Fibroblast of lung (primary cell): ENCODE measurements at places on chromosomes 5 and 9. TPM values are rescaled to one million over a fixed set of nuclear protein-coding genes. Genes with fewer than 3 reads are reported as not detected.

Gene RLN2
- not detected in 2 replicates for total RNA-seq

Gene PCDH12
- under 0.01 TPM in 1 of 2 replicates, not detected in the other for total RNA-seq

Gene SLC9A3
- 0.50 and 0.51 TPM in 2 replicates for total RNA-seq

Gene FBXO38
- total RNA-seq: 50.3 and 62.4 TPM in 2 replicates

Gene APBA1
- 5.4 and 8.8 TPM in 2 replicates for total RNA-seq

Gene CARD9
- total RNA-seq: 1.0 and 3.3 TPM in 2 replicates

Gene ALDH1A1
- total RNA-seq: 45.2 and 46.1 TPM in 2 replicates

Gene LEAP2
- total RNA-seq: 0.26 and 0.33 TPM in 2 replicates

Gene TXNDC15
- 65.9 and 71.7 TPM in 2 replicates for total RNA-seq

Gene GABRA1
- not detected in 2 replicates for total RNA-seq

Gene AGTPBP1
- total RNA-seq: 10.7 and 13.6 TPM in 2 replicates

Gene TSSK1B
- total RNA-seq: under 0.01 and 0.50 TPM in 2 replicates

Gene TRAF1
- total RNA-seq: 2.6 and 3.8 TPM in 2 replicates

Gene PHPT1
- 175 and 190 TPM in 2 replicates for total RNA-seq

Gene PCDH1
- total RNA-seq: 0.66 and 2.3 TPM in 2 replicates

Gene CTXN3
- not detected in 2 replicates for total RNA-seq

Gene ARL14EPL
- total RNA-seq: not detected in 2 replicates

Gene PPP3R2
- not detected in 2 replicates for total RNA-seq

Gene TRIM36
- under 0.01 and 0.33 TPM in 2 replicates for total RNA-seq

Gene LCN2
- total RNA-seq: not detected in 2 replicates

Gene KIF4B
- under 0.01 TPM in 2 replicates for total RNA-seq

Gene REXO4
- 21.1 and 21.3 TPM in 2 replicates for total RNA-seq

Gene ASB6
- 14.4 and 14.9 TPM in 2 replicates for total RNA-seq

Gene MEGF10
- under 0.01 TPM in 2 replicates for total RNA-seq

Gene PRPF4
- 25.1 and 30.3 TPM in 2 replicates for total RNA-seq

Gene TAS2R1
- not detected in 2 replicates for total RNA-seq

Gene RGS7BP
- total RNA-seq: under 0.01 and 0.51 TPM in 2 replicates

Gene C9orf153
- total RNA-seq: 0.17 and 0.51 TPM in 2 replicates

Gene DMRT3
- total RNA-seq: not detected in 2 replicates

Gene KCNN2
- total RNA-seq: 0.50 TPM in 1 of 2 replicates, not detected in the other

Gene FOXD4L4
- 0.26 TPM in 1 of 2 replicates, not detected in the other for total RNA-seq

Gene ZCCHC10
- 7.4 and 12.3 TPM in 2 replicates for total RNA-seq

Gene TIMD4
- total RNA-seq: not detected in 2 replicates

Gene TRPM6
- total RNA-seq: under 0.01 TPM in 2 replicates
